Glomerular endothelial cell (primary cell): ENCODE measurements at places on chromosomes 7 and 10. TPM values are rescaled to one million over a fixed set of nuclear protein-coding genes. Genes with fewer than 3 reads are reported as not detected.

GRCh38 chr10:102729029-102730026 lies 14.4 kb upstream of the WBP1L start:
- no peak for DNase-seq

Gene CALY
- not detected in 2 replicates for total RNA-seq

DNA sequence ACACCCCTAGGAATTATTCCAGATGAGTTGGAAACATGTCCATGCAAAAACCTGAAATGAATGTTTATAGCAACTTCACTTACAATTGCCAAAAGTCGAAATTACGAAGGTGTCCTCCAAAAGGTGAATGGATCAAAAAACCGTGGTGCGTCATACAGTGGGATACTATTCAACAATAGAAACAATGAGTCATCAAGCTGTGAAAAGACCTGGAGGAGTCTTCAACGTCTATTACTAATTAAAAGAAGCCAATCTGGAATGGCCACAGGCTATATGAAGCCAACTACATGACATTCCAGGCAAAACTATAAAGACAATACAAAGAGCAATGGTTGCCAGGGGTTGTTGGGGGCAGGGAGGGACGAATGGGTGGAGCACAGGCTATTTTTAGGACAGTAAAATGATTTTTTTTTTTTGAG lies 12.6 kb upstream of the PPP2R2D start:
- no peak for DNase-seq

Gene ATE1
- total RNA-seq, result 18.8 and 21.9 TPM in 2 replicates

- no peak for DNase-seq
These were observed 301.5 kb downstream of the GRID1 start for GRCh38 chr10:86064931-86065662.

- no peak for DNase-seq
These were observed 34.9 kb upstream of the CNPY1 start for GRCh38 chr7:155581107-155581830.

DNA sequence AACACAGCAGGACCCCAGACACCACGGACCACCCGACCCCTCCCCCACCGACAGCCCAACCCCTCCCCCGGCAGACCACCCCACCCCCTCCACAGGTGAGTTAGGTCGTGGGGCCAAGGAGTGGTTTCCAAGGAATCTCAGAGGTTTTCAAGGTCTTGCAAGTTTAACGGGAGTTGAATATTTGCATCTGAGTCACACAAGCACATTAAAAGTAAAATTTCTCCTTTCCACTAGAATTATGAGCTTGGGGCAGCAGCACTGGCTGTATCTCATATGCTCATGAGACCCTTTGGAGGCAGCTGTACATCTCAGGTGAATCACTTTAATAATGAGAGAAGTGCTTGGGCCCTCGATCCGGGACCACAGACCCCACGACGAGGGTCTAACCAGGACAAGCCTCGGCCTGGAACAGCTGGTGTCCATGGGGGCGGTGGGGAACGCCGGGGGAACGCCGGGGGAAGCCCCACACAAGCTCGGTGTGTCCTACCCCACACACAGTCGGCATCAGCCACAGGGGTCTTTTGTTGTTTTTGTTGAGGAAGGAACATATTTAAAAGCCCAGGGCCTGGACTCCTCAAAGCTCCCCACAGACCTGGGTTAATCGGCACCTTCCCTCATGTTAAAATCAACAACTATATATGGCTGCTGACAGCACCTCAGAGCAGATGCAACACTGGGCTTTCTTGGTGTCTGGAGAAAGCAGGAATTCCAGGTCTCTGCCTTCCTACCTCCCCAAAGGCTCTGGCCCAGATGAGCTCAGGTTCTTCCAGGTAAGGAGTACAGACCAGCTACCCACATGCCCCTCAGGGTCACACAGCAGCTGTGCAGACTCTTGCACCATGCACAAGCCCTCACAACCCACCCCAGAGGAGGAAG lies 130.3 kb downstream of the DIP2C start:
- no peak for DNase-seq

Gene LIPM
- total RNA-seq, result not detected in 2 replicates

GRCh38 chr10:70729763-70730357 lies 55.3 kb downstream of the TBATA start:
- no peak for DNase-seq

DNA sequence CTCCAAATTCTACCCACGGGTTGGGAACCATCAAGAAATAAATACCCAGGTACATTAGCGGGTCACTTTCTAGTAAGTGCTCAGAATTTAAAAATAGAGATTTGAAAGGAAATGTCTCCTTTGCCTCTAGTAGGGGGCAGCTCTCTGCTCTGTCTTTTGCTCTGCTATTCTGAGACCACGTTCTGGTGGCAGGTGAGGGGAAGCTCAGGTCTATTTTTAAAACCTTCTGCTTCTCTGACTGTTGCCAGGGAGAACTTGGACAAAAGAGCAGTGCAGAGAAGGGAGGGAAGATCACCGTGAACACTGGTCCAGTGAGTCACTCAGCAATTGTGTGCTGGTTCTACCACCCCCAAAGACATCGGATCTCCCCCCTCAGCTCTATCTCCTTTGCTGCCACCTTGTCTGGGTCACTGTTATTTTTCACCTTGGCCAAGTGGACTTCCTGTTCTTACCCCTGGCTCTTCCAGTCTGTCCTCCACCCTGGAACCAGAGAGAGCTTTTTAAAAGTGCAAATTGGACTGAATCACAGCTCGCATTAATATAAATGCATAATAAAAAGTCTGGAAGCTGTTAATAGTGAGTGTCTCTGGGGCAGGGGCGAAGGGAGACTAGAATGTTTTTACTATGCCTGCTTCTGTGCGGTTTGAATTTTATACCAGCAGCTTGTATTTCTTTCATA lies 72.4 kb upstream of the LOXL4 start:
- no peak for DNase-seq

DNA sequence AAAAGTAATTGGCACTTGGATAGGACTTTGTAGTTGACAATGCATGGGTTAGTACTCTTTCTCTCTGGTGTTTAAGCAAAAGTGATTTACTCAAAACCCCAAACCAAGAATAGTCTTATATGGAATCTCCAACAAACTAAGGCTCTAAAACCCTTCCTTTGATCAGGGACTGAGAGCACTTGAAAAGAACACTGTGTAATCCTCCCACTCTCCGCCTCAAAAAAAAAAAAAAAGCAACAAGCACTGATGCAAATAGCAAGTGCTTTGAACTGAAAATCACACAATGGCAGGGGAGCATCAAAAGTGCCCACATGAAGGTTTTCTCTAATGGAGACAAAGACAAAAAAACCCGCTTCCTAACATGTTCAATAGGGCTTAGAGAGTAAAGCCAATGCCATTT lies 467.9 kb upstream of the AUTS2 start:
- DNase-seq, result no peak

DNA sequence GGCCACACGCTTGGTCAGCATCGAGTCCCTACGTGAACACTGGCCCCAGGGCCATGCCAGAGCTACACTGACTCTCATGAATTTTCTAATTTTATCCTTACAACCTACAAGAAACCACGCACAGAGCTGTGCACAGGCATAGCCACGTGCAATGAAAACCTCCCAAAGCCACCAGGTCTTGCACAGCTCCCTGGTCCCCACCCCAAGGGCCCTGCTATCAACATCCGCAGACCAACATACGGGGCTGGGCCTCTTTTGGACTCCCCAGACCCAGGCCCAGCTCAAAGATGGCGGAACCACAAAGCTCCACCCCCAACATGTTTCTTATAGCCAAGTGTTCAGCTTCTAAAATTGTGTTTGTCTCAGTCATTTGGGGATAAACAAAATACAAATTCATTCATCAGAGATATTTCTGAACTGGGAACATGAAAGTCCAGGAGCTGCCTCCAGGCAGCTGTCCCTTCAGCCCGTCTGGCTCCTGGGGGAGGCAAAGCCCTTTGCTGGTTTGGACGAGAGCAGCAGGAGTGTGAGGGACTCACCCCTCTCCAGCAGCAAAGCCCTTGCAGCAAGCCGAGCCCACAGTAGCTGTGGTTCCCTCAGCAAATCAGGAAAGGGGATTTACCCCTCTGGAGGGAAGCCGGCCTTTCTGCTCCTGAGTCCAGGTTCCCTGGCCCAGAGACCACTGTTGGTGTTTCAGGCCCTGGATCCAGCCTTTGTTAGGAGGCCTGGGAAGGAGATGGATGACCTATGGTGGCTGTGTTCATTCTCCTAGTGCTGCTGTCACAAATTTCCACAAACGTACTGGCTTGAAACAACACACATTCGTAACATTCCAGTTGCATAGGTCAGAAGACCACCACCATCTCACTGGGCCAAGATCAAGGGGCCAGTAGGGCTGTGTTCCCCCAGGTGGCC lies 75.1 kb downstream of the OAT start:
- DNase-seq, result no peak

- no peak for DNase-seq
These were observed 64.8 kb downstream of the ITGB8 start for GRCh38 chr7:20395511-20395910.

- no peak for DNase-seq
These were observed at the start of gene MLXIPL for GRCh38 chr7:73623798-73624668. TSS of gene MLXIPL (minus strand) at chr7:73624522. CDS start at chr7:73624492, 30 bp downstream.

GRCh38 chr7:111380945-111381344 lies 181.3 kb downstream of the IMMP2L start:
- DNase-seq, result no peak

Gene DENND10
- 68.0 and 78.5 TPM in 2 replicates for total RNA-seq

Gene OR2A42
- total RNA-seq, result not detected in 2 replicates

Gene LRIT1
- not detected in 2 replicates for total RNA-seq

DNA sequence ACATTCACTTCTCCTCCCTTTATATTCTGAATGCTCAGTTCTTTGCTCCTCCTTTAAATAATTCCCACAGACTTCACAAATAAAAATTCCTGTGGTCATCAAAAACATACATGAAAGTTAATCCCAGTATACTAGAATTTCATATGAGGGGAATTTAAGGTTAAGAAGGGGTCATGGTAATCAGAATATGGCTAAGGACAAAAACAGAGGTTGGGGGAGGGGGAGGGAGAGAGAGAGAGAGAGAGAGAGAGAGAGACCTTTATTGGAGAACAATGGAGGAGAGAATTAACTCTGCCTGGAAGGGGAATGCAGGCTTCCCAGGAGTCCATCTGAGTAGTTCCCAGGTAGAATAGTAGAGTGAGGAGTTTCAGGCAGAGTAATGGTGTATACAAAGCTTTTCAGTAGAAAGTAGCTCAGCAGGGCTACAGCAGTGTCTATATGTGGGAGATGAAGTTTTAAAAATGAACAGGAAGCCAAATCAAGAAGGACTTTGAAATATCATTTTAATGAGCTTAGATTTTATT lies 5.2 kb upstream of the CUBN start:
- no peak for DNase-seq

DNA sequence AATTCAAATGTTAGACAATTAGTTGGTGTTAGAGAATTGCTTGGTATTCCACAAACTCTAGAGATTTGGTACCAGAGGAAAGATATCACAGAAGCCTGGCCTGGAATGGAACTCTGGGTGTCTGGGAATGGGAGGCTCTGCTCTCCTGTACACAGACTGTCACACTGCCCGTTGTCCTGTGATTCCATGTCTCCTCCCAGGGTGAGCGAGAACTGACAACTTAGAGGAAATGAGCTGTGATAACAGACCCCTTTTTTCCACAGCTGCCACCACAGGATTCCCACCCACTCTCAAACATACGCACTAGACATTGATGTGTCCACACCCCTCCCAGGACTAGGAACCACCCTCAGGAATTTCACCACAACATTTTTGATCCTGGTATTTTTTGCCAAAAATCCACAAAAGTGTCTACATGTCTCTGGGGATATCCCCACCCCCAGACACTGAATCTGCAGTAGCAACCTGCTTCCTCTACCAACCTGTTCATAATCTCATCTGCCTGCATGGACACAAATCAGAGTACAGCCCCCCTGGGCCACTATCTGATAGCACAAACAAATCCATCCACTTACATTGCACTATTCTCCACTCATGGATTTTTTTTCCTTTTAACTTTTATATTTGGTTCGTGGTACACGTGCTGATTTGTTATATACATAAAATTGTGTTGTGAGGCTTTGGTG lies 4.7 kb downstream of the ZNF273 start:
- no peak for DNase-seq

- no peak for DNase-seq
These were observed 2.9 kb upstream of the RBM20 start for GRCh38 chr10:110641256-110641655.

- no peak for DNase-seq
These were observed 121.5 kb upstream of the SH2B2 start for GRCh38 chr7:102165136-102165535.

- peak; percentile 14 for DNase-seq
These were observed 32.0 kb upstream of the PLEKHA1 start for GRCh38 chr10:122342293-122343134.

DNA sequence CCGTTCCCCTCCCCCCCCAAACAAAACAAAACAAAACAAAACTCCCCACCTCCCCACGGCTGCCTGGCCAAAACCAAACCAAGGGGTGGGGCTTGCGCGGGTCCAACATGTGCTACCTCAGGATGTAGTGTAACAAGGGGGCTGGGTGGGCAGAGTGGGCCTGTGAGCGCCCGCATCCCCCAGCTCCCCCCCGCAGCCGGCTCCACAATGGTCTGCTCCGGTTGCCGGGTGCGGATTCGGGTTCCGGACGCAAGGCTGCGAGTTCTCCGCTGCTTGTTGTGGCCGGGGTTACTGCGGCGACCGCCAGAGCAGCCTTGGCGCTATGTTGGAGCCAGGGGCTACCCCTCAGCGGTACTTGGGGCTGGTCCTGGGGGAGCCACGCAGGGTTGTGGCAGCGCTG lies 4.9 kb downstream of the C10orf143 start:
- no peak for DNase-seq

DNA sequence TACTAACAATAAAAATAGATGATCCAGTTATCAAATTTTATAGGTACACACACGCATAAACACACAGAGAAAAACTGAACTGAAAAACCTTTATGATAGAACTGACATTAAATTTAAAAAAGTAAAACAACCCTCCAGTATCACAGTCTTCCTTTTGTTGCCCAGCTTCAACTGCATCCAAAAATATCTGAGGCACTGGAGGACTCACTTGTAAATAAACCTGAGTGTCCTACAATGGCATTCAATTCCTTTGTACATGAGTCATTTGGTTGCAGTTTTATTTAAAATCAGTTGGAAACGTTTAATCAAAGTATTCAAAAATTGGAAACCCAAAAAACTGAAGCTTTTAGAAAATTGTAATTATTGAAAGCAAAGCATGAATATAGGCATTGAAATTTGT lies 265.2 kb upstream of the CSTF2T start:
- no peak for DNase-seq

Gene CHN2
- total RNA-seq, result 6.9 and 7.0 TPM in 2 replicates

- no peak for DNase-seq
These were observed 95.8 kb upstream of the ZNF716 start for GRCh38 chr7:57354195-57354594.

- DNase-seq, result no peak
These were observed 40.8 kb upstream of the KMT2E start for GRCh38 chr7:104973227-104973626.

GRCh38 chr7:129746857-129747529 lies 135.5 kb downstream of the NRF1 start:
- DNase-seq, result no peak

Gene FAM180A
- total RNA-seq, result not detected in 2 replicates

DNA sequence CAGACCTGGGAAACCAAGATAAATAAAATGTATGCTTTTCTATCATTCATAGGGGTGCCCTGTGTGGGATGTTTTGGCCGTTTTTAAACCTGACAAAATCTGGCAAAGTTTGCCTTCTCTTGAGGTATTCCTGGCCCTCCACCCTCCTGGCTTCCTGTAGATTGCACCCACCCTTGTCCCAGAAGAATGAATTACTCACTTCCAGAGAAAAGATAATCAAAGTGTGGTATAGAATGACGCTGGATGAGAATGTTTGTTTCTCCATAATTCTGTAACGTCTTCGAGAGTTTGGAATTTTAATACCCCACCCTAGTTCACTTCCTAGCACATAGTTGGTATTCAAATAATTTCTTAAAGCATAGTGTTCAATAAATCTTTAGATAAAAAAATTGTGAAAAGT lies 519.7 kb upstream of the PFKP start:
- DNase-seq, result no peak

GRCh38 chr7:107559864-107560263 lies 3.9 kb downstream of the COG5 start:
- DNase-seq, result no peak

Gene GIMAP7
- 13.5 and 34.5 TPM in 2 replicates for total RNA-seq
